T-helper 1 cell (primary cell): ENCODE measurements at places on chromosomes 4 and X.
A peak's percentile ranks its signal among the peaks of the same experiment; 100 is the strongest.

- DNase-seq: no peak
Measured at GRCh38 chrX:13471269-13471668, 98.1 kb upstream of the EGFL6 start.

DNA sequence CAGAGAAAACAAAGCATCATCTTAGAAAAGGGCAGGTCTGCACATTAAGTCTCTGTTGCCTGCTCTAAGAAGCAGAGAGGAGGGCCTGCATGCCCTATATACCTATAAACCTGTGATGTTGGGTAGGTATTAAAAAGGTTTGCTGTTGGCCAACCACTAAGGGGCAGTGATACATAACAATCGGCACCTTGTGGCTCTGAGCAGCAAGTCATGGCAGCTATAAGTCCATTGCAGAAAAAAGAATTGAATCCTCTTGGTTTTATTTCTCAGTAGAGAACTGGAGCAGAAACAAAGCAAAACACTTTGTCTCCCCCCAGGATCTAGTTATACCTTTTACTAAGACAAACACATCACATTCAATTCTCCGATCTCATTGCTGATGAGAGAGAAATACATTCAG is 1364.4 kb downstream of the STIM2 start:
- no peak for DNase-seq

- no peak for DNase-seq
Measured at GRCh38 chr4:66572949-66573348, 902.7 kb upstream of the EPHA5 start.

DNA sequence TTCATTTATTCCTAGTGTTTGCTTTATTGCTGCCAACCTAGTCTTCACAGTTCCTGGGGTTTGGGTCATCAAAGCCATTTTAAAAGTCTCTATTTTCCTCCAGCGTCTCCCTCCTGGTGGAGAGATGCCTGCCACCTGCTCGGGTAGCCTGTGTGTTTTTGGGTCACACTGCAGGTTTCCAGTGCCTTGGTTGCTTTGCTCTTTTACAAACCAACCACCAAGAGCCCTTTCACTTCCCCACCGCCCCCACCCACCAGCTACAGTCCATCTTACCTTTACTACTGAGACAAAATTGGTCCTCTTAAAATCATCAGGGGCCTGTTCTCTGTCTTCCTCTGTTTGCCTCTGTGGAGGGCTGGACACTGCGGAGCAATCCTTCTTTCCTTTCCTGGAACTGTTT is 280.5 kb upstream of the GATB start:
- no peak for DNase-seq

DNA sequence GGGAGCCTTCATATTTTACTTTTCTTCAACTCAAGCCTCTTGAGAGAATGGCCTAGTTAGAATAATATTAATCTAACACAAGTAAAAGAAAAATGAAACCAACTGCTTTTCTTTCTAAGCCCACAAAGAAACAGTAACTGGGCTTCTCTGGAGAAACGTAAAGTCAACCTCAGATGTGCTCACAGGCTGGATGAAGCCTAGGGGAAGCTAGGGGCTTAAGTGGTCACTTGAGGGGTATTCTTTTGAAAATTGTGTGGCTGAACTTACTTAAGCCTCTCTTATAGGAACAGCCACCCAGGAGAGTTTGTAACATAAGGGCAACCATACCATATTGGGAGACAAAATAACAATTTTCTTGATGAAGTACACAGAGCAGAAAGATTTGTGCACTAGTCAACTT is 279.0 kb downstream of the SPRY1 start:
- no peak for DNase-seq

GRCh38 chr4:29540439-29541102 is 1179.6 kb upstream of the PCDH7 start:
- DNase-seq: no peak

- DNase-seq: no peak
Measured at GRCh38 chr4:48100256-48100655, 33.8 kb downstream of the TXK start.

- no peak for DNase-seq
Measured at GRCh38 chr4:105555409-105555808, 3.0 kb downstream of the ARHGEF38 start.

- no peak for DNase-seq
Measured at GRCh38 chr4:66539745-66540144, 869.5 kb upstream of the EPHA5 start.

DNA sequence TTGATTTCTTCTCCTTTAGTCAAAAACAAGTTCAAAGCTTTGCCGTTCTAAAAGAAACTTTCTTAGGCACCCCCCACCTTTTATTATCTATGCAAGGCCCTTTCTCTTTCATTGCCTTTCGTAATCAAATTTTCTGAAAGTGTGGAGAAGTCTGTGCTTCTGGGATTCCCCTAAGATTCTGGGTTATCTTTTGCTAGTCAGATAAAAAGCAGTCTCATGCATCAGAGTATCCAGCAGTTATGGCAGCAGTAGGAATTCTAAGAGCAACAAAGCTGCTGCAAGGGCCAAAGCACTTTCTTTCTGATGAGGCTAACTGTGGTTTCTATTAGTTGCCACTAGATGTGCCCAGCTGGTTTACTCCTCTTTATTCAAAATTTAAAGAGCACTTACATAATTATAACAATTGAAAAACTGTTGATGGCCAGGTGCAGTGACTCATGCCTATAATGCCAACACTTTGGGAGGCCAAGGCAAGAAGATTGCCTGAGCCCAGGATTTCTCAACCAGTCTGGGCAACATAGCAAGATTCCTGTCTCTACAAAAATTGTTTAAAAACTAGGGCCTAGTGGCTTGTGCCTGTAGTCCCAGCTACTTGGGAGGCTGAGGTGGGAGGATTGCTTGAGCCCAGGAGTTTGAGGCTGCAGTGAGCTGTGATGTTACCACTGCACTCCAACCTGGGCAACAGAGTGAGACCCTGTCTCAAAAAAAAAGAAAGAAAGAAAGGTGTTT is 296.2 kb downstream of the PAPSS1 start:
- DNase-seq: no peak

- DNase-seq: no peak
Measured at GRCh38 chrX:47618923-47619485, 653 bp downstream of the SYN1 start.

- no peak for DNase-seq
Measured at GRCh38 chr4:126221282-126221681, 906.5 kb downstream of the FAT4 start.

DNA sequence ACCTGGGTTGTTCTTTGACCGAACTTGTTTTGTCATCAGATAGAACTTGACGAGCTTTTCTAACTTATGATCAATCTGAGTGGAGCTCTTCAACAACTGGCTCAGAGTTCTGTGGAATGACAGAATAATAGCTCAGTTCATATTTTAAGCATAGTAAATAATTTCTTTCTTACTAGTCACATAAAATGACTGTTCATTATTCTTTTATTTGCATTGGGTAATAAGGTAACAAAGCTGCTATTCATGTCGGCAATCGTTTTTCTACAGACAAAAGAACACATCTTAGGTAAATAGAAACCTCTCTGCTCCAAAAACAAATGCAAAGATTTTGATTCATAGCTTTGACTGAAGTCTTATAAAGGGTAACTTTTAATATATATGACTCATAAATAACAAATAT is 57.3 kb upstream of the CXCL8 start:
- DNase-seq: no peak

GRCh38 chrX:23811108-23811651 is 28.2 kb downstream of the SAT1 start:
- no peak for DNase-seq

DNA sequence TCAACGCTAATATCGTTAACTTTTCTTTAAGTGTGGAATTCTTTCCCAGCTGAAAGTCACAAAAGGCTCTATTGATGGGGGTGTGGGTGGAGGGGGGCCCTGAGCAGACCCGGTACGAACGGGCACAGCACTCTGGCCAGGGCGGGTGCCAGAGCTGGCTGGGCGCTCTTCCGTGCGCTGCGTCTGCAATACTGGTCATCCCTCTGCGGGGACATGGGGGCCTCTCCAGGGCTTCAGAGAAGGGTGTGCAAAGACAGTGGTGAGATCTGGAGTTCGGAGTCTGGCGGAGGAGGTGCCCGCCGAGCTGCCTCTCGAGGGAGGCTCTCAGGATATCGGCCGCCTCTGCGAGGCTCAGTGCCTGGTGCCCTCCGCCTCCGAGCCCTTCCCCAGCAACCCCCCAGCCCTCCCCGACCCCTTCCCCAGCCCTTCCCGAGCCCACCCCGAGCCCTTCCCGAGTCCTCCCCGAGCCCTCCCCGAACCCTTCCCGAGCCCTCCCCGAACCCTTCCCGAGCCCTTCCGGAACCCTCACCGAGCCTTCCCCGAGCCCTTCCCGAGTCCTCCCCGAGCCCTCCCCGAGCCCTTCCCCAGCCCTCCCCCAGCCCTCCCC is 34.3 kb downstream of the FGFRL1 start:
- DNase-seq: no peak

DNA sequence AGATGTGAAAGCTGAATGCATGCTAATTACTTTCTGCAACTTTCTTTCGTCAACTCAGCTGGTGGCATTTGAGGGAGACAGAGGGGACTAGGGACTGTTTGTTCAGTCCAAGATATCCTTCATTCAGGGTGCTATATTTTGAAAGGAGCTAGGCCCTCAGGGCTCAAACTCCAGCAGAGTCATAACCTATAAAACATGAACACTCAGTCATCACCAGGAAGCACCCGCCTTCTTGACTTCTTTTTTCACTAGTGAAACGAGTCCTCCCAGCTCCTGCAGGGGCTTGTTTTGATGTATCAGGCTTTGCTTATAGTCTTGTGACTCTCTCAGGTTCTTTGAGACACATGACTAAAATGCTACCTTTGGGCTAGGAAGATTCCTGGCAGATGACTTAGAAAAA is 230.6 kb downstream of the PCDH7 start:
- DNase-seq: no peak

- no peak for DNase-seq
Measured at GRCh38 chrX:55006827-55007621, 6.9 kb downstream of the APEX2 start.

- no peak for DNase-seq
Measured at GRCh38 chr4:163631288-163631687, 136.8 kb downstream of the TMA16 start.

DNA sequence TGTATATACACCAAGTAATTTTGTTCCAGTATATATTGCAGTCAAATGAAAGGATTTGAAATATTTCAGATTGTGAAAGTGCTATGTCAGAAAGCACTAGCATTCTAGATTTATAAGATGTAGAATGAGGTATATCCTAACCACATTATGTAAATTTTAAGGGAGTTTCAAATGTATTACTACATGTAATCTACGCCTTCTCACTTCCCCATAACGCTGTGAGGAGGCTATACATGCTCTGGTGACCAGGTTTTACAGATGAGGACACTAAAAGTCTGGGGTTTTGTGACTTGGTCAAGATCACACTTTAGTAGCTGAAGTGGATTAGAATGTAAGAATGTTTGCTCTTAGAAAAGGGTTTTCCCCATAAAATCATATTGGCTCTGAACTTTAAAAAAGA is 8.1 kb downstream of the ENPEP start:
- DNase-seq: no peak

- no peak for DNase-seq
Measured at GRCh38 chr4:7824218-7824617, 115.4 kb downstream of the AFAP1 start.

DNA sequence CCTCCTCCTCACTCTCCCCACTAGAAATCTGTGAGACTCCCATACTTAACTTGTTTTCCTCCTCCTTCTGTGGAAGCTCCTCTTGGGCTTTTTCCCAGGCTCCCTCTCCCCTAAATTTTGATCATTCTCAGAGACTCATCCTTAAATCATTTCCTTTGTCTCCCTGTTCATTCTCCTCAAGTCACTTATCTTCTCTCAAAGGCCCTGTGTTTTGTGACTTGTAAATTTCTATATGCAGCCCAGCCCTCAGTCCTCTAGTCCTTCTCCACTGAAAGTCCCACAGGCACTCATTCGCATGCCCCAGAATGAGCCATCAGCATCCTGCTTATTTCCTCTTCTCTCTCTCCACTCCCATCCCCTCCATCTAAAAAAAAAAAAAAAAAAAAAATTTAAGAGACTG is 171.8 kb downstream of the SOWAHB start:
- DNase-seq: no peak

GRCh38 chr4:174213731-174214100 is 69.8 kb downstream of the FBXO8 start:
- no peak for DNase-seq

GRCh38 chr4:30443289-30443688 is 276.9 kb upstream of the PCDH7 start:
- DNase-seq: no peak

- no peak for DNase-seq
Measured at GRCh38 chrX:53223955-53224859, 800 bp downstream of the KDM5C start.

- no peak for DNase-seq
Measured at GRCh38 chrX:50626432-50626831, 155.8 kb upstream of the DGKK start.

DNA sequence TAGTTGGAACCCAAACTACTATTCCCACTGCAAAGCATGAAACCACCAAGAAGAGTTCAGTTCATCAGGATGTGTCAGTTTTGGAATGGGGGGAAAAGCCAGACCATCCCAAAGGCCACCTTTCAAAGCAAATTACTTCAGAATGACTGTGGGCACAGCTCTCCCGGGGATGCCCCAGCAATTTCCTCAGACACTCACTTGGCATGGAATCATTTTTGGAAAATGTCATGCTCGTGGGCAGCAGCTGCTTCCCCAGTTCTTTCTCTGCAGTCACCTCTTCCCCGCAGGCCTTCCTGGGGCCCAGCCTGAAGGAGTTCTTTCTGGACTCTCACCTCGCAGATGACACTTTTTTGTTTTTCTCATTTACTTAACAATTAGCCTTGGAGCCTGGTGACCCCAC is 350.3 kb downstream of the NR3C2 start:
- no peak for DNase-seq

DNA sequence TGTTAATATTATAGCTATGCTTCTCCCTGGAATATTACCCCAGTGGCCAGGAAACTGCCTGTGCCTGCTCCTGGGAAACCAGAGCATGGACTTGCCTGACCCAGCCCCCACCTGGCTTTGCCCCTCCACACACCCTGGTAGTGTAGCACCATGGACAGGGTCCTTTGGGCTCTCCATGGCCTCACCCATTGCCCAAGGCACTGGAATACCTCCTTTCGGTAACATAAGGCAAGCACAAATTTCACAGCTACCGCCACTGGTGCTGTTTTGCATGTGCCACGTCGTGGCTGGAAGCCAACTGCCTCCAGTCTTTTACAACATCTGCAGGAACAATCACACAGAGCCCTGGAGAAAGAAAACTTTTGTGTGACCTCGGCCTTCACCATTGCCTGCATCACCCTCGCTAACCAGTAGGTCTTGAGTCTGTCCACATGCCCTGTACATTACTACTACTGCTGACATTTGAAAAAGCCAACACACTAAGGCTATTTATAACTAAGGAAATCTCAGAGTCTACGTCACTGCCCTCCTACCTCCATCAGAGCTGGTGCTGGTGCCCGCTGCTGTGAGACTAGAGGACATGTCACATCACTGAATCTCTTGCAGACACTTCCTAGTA is 47.7 kb downstream of the HPGD start:
- DNase-seq: no peak

GRCh38 chr4:145295547-145295946 is 115.2 kb upstream of the OTUD4 start:
- DNase-seq: no peak

- DNase-seq: peak; percentile 60
Measured at GRCh38 chr4:16916719-16917337, 18.4 kb upstream of the LDB2 start.
